ENCODE measurements at places on chromosomes 3 and 15.
A peak's percentile ranks its signal among the peaks of the same experiment; 100 is the strongest.

- no peak for DNase-seq
These were observed 60.8 kb downstream of the ADAMTS9 start for GRCh38 chr3:64627042-64627441.

GRCh38 chr15:64720188-64720587 lies 55.2 kb downstream of the RBPMS2 start:
- DNase-seq: no peak

GRCh38 chr3:170740726-170741591 lies 129.0 kb downstream of the RPL22L1 start:
- DNase-seq: peak; percentile 88

DNA sequence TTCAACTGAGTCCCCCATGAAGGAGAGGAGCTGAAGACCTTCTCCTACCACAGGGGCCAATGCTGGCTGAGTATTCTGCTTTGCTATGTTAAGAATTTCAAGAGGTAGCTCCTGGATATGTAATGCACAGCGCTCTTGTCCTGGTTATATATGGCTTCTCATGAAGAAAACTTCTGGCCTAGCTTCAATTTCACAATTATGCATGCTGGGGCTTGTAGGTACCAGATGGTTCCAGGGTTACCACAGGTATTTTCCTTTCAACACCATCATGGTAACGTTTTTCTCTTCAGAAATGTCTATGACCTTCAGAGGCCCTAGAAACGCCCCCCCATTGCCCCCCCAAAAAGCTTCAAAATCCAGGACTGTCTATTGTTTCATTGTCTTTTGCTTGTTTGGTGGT lies 311.7 kb upstream of the ICE2 start:
- no peak for DNase-seq

DNA sequence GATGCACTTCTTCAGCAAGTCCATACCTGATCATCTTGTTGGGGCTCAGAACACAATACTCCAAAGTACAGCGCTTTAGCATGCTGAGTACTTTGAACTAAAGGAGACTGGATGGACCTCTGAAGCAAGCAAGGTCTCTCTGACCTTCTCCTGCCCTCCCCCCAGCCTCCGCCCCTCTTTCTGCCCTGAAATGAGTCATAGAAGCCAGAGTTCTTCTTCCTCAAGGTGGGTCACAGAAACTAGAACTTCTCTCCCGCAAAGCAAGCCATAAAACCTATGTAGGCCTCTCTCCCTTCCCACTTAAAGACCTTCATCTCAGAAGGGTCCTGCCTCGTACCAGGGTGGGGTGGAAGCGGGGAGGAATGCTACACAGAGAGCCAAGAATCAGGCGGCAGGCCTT lies 230.5 kb upstream of the PROK2 start:
- no peak for DNase-seq

DNA sequence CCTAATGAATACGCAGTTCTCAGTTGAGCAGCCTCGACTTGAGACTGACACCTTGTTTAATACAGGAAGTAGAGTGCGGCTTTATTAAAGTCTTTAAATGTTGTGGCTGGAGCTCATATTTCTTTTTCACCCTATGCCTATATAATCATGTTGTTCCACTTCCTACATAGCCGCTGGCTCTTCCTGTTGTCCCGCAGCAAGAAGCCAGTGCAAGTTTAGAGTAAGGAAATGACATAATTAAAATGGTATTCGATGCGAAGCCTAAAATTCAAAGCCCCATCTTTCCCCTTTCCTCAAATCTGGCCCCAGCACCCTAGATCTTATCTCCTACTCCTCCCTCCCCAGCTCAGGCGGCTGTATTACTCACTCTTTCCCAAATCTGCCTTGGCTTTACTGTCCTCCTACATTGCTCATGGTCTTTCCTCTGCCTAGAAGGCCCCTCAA lies 7.5 kb upstream of the PHLDB2 start:
- peak; percentile 98 for DNase-seq

DNA sequence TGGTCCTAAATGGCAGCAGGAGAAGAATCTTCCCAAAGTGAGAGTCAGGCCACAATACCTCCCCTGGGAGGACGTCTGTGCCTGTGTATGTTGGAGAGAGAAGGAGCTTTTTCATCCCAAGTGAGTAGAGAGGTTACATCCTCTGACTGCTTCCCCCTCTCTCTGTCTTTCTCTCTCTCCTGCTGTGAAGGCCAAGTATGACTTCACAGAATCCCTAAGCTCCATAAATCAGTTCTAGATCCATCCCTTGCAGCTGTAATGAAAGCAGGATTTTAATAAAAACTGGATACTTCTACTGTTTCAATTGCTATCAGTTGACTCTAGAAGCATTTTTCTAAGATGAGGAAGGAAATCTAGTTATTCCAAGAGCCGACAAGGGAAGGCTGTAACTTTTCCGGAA lies 389.1 kb upstream of the PROK2 start:
- DNase-seq: no peak

GRCh38 chr3:31639828-31640227 lies 107.1 kb downstream of the STT3B start:
- DNase-seq: no peak

DNA sequence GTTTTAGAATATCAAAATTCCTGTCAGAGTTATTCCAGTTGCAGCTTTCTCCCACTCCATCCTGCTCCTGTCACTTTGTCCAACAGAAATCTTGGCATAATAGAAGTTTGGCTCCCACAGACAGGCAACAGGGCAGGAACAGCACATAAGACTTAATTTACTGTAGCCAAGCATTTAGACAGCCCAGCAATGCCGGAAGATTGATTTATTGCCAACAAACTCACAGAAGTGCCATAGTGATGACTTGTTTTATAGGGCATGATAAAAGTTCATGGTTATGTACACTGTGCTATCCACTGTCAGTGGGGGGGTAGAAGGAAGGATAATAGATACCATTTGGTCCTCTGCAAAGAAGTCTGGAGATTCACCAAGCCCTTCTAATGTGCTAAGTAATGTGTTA lies 98.3 kb upstream of the CBLB start:
- peak; percentile 52 for DNase-seq

- DNase-seq: peak; percentile 12
These were observed 18.9 kb downstream of the PHC3 start for GRCh38 chr3:170162630-170163029.

DNA sequence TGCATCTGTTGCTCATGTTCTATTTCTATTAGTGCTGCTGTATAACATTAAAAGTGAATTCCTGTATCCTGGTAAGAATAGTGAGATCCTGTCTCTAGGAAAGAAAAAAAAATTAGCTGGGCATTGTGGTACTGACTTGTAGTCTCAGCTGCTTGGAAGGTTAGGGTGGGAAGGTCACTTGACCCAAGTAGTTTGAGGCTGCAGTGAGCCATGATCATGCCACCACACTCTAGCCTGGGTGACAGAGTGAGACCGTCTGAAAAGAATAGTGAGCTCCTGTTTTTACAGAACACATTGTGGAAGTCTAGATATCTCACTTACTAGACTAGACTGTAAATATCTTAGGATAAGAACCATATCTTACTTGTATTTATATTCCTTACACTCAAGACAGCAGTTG lies 4.6 kb downstream of the ATP11B start:
- DNase-seq: no peak

GRCh38 chr15:52715411-52715810 lies 36.2 kb upstream of the ATOSA start:
- DNase-seq: no peak

DNA sequence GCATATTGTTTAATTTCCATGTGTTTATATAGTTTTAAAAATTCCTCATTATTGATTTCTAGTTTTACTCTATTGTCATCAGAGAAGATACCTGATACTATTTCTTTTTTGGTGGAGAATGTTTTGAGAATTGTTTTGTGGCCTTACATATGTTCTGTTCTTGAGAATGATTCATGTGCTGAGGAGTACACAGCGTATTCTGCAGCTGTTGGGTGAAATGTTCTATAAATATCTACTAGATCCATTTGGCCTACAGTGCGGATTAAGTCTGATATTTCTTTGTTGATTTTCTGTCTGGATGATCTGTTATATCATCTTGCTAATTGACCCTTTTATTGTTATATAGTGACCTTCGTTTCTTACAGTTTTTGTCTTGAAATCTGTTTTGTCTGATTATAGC lies 109.7 kb downstream of the UBE2E2 start:
- DNase-seq: no peak

- peak; percentile 77 for DNase-seq
These were observed 163.3 kb downstream of the CD47 start for GRCh38 chr3:107927361-107928083.

GRCh38 chr3:55897573-55898224 lies 410.6 kb upstream of the WNT5A start:
- peak; percentile 35 for DNase-seq

DNA sequence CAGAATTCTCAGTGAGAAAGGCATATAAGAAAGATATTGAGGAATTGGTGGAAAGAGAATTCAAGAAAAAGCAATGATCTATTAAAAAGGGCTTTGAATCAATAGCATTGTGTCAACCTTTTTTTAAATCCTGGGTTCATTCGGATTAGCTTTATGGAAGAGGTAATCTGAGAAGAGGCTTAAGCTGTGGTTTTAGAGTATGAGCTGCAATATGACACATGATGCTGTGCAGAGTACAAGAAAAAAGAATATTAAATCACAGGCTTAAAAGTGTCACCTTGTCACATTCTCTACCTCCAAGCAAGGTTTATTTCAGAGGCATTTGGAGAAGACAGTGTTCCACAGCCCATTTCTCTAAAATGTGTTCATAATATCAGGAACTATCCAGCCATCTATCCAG lies 128.9 kb downstream of the RTP4 start:
- no peak for DNase-seq

GRCh38 chr3:71016178-71016845 lies 567.2 kb downstream of the FOXP1 start:
- DNase-seq: no peak

GRCh38 chr15:53910236-53910849 lies 67.9 kb upstream of the UNC13C start:
- no peak for DNase-seq

DNA sequence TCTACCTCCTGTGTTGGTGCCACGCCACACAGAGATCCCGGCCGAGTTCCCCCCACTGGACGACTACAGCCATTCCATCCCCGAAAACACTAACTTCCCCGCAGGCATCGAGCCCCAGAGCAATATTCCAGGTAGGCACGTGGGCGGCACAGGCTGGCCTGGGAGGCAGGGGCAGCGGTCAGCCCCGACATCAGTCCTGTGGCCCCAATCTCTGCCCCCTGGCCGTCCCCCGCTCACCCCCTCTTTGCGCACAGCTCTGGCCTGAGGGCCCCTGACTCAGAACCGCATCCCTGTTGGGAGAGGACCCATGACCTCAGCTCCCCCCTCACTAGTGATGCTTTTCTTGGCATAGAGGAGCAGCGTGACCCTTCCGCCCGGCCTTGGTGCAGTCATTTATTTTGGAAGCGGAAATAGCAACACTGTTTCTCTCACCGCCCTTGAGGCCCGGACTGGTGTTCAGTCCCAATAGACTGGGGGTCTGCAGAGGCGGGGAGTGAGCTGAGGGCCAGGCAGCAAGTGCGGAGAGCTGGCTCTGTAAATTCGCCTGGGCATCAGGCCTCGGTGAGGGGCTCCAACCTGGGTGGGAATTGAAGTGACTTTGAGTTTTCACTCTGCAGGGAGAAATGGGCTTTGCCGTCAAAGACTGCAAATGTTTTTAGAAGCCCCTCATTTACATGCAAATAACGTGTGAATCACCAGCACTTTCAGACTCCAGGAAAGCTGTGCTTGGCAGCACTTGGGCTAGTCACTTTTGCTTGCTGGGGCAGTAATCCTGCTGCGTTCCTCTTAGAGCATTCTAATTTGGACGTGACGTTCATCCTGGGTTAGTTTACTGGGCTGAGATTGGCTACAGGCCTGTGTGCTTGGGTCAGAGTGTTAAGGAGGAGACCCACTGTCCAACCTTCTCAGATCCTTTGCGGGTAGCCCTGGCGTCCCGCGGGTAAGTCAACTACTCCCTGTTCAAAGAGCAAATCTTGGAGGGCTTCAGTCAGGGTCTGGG lies 88.9 kb downstream of the AAGAB start:
- no peak for DNase-seq

DNA sequence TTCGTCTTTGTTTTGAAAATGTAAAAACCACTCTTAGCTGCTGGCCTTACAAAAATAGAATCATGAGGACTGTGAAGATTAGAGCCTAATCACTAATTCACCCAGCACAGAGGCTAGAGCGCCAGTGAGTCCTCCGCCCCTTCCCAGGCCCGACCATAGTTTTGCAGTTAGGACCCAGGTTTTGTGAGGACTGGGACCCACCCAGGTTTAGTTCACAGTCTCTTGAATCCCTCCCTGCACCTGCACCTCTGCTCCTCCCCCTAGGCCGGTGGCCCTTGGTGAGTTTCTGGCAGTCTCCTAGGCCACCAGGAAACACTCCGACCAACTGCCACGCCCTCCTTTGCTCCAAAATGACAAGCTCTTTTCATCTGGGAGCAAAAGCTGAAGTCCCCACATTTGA lies 136.0 kb upstream of the CCDC54 start:
- peak; percentile 31 for DNase-seq

- no peak for DNase-seq
These were observed 105.5 kb upstream of the PROK2 start for GRCh38 chr3:71890356-71890931.

- DNase-seq: no peak
These were observed 76.8 kb downstream of the TAMM41 start for GRCh38 chr3:11769704-11770476.

DNA sequence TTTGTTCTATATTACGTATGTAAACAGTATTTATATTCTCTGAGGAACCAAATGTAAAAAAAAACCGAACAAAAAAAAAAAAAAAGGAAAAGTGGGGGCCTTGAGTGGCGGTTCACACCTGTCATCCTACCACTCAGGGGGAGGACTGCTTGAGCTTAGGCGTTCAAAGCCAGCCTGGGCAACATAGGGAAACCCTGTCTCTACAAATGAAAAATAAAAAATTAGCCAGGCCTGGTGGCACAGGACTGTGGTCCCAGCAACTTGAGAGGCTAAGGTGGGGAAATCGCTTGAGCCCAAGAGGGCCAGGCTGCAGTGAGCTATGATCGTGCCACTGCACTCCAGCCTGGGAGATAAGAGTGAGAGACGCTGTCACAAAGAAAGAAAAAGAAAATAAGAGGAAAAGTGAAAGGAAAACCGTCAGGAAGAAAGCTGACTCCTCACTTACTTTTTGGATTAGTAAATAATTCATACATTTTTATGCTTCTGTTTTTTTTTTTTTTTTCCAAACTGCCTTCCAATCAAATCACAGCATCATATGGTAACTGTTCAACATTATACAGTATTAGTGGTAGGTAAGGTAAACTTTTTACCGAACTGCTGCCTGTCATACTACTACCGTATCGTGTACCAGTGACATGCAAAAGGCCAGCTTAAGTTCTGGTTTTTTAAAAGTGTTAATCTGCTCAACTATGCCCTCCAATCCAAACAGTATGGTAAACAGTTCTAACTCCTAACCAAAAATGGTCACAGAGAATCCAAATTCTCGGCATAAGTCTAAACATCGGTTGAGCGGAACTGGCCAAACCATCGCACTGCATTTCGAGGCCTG lies 1.2 kb downstream of the PHC3 start:
- peak; percentile 14 for DNase-seq

DNA sequence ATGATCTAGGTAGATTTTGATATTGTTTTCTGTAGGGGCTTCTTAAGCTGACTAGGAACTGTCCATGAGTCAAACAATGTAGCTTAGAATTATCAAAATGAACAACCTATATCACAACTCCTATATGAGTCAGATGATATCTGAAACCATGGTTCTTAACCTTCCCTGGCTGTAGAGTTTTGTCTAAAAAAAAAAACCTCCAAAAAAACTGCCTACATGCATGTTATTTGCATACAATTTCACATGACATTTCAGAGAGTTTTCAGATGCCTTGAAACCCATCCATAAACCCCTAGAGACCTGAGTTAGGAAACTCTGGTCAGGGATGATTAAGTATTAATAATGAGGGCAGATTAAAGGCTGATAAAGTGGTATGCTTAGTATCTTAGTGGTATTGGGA lies 157.0 kb downstream of the CHST2 start:
- no peak for DNase-seq
